ENCODE measurements at places on chromosomes 3 and 15.

GRCh38 chr3:194874783-194875182 lies 189.1 kb downstream of the FAM43A start:
- DNase-seq = no peak

DNA sequence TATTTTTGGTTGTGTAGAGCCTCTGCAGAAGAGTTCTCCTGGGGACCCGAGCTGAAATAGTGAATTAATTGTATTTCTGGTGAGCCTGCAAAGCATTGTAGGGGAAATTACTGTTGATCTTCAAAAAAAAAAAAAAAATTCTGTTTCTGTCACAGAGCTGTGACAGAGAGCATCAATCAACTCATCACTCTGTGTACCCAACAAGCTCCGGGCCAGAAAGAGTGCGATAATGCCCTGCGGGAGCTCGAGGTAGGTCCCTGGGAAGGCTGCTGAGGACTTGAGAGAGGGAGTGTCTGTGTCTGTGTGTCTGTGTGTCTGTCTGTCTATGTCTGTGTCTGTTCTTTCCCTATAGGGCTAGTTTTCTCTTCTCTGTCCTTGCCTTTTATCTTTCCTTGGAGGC lies 294.4 kb upstream of the TPM1 start:
- DNase-seq = no peak

DNA sequence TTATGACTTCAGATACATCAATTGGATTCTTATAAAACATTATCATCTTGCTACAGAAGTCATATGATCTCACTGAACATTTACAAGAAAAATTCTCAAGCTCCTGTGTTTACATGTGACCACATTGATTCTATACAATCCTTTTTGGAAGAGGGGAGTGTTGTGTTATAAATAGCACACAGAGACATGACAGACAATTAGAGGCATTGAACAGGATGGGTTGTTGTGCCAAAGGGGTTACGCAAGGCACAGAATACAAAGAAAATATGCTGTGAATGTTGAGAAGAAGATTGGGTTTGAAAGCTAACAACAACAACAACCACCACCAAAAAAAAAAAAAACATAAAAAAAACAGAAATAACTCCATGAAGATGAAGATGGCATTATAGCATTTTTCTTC lies 32.5 kb upstream of the TBL1XR1 start:
- no peak for DNase-seq

GRCh38 chr3:10204921-10205320 lies 40.2 kb downstream of the IRAK2 start:
- DNase-seq = no peak

DNA sequence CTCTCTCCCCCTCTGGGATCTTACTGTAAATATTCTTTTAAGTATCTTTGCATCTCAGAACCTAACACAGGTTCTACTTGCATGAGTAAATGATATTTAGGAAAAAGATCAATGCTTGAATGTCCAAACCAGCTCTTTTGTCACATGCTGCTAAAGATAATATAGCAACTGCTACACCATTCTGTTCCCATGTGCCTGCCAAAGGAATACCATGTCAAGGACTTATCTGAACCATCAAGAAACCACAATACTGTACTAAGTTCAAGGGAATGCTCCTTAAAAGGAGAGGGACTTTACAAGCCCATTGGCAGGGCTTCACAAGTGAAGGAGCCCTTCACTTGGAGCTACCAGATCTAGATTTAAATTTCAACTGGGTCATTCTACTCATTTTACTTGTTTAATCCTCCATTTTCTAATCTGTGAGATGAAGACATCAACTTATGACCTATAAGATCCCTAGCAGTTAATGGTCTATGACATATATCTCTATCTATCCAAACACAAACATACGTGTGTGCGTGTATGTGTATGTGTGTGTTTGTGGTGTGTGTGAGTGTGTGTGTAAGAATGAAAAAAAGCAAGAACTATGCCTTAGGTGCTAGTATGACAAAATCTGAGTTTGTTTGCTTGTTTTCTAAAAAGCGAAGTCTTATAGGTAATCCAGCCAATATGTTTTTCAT lies 13.0 kb upstream of the SEC62 start:
- DNase-seq = no peak

- no peak for DNase-seq
Observed at GRCh38 chr15:58459045-58459444, 27.3 kb downstream of the LIPC start.

GRCh38 chr3:113174801-113175485 lies 36.4 kb upstream of the BOC start:
- DNase-seq = no peak

- no peak for DNase-seq
Observed at GRCh38 chr15:73882761-73883419, 9.5 kb downstream of the TBC1D21 start.

DNA sequence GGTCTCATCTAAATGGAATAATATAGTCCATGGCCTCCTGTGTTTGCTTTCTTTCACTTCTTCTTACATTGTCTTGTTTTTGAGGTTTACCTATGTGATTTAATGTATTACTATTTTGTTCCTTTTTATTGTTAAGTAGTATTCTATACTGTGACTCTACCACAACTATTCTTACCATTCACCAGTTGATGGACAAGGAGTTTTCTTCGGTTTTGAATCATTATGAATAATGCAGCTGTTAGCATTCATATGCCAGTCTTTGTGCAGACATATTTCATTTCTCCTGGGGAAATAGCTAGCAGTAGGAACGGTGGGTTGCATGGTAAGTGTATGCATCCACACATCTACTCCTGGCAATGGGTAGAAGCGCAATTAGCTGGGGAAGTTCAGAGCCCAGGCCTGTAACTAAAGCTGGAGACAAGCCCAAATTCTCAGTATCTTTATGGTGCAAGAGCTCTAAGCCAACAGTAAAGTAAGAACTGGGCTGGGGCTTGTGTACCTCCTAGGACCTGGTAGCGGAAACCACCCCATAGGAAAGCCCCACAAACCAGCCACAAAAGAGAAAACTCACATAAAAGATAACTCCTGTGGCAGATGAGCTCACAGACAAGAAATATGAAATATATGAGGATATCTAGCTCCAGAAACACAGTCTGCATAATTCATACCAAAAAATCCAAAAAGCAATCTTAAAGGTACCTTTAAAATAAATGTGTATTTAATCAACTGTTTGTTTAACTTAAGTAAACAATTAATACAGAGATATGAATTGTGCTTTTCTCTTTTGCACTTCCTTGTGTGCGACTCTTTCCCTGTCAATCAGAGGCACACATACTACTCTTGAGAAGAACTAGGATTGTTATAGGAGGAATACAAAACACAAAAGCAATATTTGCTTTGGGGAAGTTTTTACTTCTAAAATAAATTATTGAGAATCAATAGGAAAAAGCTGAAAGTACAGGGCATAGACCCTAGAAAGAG lies 2.7 kb upstream of the CSTA start:
- no peak for DNase-seq

DNA sequence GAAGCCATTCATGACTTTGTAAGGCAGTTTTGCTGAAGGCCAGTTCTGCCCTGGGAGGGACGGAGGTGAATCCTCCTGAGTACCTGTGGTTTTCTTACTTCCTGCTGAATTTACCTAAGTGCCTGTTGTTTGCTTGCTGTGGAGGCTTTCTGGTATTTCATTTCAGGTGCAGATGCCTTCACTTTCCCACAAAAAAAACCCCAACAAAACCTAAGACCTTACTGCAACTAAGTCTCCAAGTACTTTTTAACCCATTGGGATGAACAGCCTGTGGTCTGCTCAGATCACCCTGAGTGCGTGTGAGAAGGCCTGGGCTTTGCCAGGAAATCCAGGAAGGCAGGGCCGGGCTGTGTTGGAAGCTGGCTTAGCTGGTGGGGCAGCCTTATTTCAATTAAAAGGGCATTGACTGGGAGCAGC lies 65.3 kb downstream of the IGF1R start:
- DNase-seq = peak; percentile 11

DNA sequence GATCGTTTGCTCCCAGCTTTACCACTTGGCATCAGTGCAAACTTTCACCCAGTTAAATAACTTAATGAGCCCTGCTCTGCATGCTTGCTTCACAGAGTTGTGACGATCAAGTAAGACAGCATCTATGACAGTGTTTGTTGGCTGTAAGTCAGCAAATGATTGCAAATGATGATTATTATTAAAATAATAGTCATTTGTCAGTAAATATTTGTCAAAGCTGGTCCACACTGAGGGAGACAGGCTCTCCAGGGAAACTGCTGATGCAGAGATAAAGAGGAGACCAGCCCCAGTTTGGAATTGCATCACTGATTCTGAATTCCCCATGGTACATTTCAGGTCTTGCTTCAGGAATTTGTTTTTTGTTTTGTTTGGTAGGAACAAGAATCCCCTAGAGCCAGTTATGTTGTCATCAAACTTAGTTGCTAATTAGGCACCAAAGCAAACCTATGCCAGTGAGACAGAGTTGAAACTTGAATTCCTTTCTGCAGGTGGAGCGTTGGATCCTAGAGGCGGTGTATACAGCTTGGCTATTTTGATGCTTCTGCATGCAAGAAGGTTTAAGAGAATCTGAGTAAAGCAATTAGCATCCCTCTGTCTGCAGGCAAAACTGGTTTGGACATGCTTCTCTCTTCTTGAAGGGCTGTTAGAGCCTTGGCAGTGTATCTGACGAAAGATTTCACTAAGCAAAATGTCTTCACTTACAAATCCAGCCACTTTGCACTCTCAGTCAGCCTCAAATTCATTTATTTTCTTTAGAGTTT lies 338.6 kb upstream of the TPRG1 start:
- no peak for DNase-seq

DNA sequence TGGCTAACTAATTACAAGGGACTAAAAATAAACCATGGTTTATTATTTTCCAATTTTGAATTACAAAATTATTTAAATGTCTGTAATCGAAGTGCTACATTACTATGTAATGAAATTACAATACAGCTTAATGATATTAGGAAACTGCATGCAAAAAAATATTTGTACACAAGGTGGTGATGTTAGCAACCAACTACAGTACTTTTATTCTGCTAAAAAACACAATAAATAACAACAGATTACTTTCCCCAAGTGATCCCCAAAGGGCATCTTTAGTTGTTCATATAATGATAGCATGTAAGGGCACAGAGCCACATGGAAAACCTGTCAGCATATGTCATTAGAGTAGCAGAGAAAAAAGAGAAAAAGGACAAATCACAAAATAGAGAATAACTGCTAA lies 147.5 kb upstream of the SOX2 start:
- no peak for DNase-seq

DNA sequence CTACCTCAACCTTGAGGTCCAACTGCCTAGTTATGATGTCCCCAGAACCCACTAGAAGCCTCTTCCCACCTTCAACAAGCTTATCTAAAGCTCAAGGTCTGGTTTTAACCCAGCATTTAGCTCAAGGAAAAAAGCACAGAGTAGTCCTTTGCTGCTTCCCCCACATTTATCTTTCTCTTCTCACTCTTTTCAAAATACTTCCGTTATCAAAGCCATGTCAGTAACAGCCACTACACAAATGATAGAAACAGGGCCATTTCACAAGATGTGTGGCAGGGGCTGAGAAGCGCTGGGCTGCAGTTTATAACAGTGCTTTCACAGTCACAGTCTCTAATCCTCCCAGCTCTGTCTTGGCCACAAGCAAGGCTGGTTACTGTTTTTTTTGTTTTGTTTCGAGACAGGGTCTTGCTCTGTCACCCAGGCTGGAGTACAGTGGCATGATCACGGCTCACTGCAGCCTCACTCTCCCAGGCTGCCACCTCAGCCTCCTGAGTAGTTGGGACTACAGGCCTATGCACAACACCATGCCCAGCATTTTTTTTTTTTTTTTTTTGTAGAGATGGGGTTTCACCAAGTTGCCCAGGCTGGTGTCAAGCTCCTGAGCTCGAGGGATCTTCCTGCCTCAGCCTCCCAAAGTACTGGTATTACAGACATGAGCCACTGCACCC lies 218.8 kb downstream of the OSBPL10 start:
- no peak for DNase-seq

DNA sequence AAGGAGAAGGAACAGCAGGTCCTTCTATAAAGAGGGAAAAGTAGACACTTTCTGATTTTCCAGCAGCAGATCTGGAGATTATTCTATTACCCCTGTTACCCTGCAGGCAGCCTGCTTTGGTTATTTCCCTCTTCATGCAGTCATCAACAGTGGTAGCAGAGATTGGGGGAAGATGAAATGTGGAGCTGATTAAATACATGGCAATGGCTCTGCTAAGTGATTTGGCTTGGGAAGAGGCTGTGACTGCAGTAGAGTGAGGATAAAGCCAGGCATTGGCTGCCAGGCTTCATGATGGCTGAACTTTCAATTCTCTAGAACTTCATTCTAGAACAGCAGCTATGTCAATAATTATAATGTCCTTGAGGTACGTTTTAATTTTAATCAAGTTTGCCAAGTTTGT lies 29.1 kb downstream of the PTX3 start:
- DNase-seq = no peak

- no peak for DNase-seq
Observed at GRCh38 chr15:99406716-99407487, 155.6 kb downstream of the LRRC28 start.
